GOT3 (cell line): ENCODE measurements at places on chromosomes 11 and 22.

DNA sequence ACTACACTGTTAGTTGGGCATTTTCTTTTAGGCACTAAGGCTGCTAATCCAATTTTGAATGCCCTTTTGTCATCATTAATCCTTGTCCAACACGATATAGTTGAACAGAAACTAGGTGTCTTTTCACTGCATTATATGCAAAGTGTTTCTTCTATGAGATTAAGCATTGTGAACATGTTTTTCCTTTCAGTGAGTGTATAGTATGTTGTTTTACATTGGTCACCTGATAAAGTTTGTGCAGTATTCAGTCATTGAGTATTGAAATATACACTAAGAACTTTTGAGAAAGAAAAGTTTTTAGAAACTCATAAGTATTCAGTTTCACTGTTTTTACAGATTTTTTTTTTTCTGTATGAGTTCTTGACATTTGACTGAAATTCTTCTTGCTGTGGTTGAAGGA is 59.0 kb downstream of the ZC3H12C start:
- DNase-seq = no peak

- DNase-seq = no peak
Observed at GRCh38 chr11:128624269-128625175, 37.2 kb upstream of the ETS1 start.

- DNase-seq = no peak
Observed at GRCh38 chr11:23112987-23113886, 253.0 kb upstream of the CCDC179 start.

- no peak for DNase-seq
Observed at GRCh38 chr11:75907906-75908527, 93.0 kb downstream of the UVRAG start.

DNA sequence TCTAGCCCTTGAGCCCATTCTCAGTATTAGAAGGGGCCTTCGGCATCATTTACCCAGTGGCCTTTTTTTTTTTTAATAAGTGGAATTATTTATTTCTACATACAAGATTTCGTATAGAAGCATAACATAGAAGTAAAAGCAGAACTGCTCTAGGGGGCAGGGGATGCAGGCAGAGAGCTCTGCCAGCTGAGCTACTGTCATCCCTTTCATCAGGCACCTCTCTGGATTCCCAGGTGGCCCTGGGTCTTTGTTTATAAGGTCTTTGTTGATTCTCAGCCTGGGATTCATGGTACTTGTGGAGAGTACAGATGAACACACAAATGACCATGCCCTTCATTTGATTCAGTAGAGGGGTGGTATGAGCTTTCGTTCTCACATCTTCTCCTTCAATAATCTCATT is 66.4 kb downstream of the GAB2 start:
- no peak for DNase-seq

DNA sequence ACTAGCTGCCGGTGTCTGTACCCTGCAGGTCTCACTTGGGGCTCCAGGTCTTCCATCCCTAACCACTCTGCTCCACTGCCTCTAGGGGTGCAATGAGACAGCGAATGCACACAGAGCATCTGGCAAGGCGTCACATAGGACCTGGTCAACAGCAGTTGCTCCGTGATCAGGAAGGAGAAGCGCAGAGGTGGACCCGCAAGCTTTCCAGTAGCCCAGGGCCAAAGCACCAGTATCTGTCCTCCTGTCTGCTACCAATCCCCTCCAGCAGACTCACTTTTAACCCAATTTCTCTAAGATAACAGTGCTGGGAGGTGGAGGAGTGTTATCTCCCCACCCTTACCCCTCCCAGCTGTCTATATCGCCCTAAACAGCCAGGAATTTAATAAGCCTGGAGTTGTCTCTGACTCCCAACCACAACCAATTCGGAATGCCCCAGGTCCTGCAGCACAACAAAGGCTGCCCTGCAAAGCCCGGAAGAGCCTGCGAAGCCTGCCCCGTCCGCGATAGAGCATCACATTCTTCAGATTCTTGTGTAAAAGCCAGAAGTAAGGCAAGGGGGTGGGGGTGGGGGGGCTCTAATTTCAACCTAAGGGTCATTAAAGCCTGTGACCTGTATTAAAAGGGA is 19.3 kb downstream of the MYH9 start:
- DNase-seq = no peak

GRCh38 chr11:27710536-27710935 is 10.3 kb upstream of the BDNF start:
- no peak for DNase-seq

- DNase-seq = no peak
Observed at GRCh38 chr11:128575961-128576350, 11.4 kb downstream of the ETS1 start.

DNA sequence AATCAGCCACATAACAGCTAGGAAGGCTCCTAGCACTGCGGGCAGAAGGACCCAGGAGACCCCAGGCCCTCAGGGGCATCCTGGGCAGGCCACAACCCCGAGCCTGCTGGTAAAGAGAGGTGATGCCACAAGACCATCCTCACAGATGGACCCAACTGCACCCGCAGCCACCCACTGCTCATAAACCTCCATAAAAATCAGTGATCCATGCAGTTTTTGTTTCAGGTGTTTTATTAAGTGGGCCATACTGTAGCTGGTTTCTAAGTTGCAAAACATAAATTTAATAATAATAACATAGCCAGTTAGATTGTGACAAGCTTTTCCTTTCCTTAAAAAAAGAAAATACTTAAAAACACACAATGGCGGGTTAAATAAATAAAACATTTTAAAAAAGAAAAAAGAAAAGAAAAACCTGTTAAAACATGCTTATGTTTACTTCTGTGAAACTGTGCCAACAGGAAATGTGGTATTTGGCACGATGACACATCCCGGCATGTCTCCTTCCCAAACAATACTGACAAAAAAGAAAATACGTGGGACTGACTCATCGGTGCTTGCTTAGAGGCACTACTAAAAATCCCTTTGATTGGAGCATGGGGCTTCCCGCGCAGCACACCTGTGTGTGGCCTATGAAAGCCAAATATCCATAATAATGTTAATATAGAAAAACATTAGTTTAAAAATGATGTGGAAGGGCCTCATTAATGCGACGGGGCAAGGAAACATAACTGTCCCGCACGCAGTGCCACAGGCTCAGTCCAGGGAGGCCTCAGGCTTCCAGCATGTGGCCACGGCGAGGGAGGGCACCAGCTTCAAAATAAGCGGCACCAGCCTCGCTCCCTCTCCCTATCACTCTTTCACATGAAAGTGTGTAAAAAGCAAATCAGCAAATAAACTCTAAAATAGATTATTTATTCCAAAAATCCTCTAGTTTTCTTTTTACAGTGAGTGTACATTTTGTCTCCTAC is 47.5 kb upstream of the SCUBE2 start:
- no peak for DNase-seq

GRCh38 chr22:45688600-45689080 is 17.0 kb downstream of the ATXN10 start:
- no peak for DNase-seq

GRCh38 chr22:28899199-28899853 is 16.0 kb downstream of the ZNRF3 start:
- DNase-seq = no peak

- no peak for DNase-seq
Observed at GRCh38 chr11:43589601-43590250, 90.8 kb upstream of the HSD17B12 start.

DNA sequence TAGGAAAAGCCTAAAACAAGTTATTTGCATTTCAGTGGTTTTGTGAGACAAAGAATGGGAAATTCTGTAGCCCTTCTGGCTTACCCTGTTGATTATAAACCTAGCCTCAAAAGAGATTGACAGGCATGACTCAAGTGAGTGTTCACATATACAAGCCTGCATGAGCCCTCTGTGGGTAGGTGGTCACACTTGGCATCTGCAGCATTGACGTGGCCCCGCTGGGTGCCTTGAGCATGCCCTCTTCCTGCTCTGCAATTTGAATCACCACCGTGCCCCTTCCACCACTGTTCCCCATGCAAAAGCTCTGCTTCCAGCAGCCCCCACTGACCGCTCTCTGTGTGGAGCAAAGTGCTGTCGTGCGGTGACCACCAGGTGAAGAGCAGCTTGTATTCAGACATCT is 21.0 kb upstream of the ADSL start:
- no peak for DNase-seq

GRCh38 chr11:110776081-110776480 is 63.8 kb upstream of the ARHGAP20 start:
- no peak for DNase-seq

DNA sequence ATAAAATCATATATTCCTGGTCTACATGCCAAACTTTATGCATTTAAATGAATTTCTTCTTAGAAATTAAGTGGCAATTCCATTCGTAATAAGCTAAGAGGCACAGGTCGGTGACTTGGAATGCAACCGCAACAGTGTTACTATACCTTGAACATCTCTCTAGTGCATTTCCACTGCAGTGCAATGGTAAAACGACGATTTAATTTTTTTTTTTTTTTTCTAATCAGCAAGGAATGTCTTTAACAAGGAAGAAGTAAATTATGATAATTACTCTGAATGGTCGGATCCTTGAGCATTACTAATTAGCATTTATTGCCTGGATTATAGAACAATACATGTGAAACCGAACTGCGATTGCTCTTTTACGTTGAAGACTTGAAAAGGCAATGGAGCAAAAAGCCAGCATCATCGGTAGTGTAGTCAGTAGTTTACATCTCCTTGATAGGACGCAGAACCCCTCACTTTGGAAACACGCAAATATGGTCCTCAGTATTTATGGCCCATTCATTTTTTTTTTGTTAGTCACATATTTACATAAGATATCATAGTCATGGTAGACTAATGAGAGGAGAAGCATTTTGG is 20.2 kb downstream of the BLID start:
- DNase-seq = no peak

GRCh38 chr11:105670811-105671210 is 60.9 kb downstream of the GRIA4 start:
- no peak for DNase-seq

GRCh38 chr11:4381901-4382300 is 11.6 kb downstream of the TRIM21 start:
- no peak for DNase-seq

- DNase-seq = no peak
Observed at GRCh38 chr22:33871935-33872334, 48.3 kb downstream of the LARGE1 start.

DNA sequence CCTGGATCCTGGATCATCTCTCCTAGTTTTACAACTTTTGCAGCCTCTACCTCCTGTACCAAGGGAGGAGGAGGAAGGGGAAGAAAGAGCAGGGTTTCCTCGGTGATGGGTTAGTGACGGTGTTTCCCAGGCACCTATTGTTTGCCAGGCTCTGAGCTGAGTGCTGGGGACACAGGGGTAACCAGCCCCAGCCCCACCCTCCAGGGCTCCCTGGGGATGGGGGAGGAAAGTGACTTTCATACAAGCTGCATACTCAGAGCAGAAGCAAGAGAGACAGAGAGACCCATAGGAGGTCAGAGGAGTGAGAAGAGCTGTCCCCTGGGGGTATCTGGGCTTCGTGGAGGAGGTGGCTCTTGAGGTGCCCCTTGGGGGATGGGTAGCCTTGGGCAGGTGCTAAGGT is 89.4 kb upstream of the THY1 start:
- DNase-seq = no peak

GRCh38 chr11:64477675-64478074 is 113.3 kb upstream of the SLC22A12 start:
- no peak for DNase-seq

DNA sequence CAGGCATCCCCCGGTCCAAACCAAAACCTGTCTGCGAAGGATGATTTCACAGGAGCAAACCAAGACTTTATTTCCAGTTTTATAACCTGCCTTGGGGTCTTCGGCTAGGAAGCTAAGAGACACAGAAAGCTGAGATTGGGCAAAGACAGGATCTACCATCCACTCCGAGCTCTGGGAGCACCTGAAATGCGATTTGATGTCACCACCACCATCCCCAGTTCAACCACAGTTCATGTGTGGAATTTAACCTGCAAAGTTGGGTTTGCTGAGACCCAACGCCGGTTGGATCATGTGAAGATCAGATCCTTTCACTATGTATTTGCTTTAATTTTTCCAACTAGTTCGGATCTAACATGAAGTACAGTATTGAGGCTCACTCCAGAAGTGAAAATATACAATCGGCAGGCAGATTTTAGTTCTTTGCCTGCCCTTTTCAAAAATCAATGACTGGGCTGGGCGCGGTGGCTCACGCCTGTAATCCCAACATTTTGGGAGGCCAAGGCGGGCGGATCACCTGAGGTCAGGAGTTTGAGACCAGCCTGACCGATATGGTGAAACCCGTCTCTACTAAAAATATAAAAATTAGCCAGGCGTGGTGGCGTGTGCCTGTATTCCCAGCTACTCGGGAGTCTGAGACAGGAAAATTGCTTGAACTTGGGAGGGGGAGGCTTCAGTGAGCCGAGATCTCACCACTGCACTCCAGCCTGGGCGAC is 1.4 kb upstream of the C11orf24 start:
- DNase-seq = no peak

DNA sequence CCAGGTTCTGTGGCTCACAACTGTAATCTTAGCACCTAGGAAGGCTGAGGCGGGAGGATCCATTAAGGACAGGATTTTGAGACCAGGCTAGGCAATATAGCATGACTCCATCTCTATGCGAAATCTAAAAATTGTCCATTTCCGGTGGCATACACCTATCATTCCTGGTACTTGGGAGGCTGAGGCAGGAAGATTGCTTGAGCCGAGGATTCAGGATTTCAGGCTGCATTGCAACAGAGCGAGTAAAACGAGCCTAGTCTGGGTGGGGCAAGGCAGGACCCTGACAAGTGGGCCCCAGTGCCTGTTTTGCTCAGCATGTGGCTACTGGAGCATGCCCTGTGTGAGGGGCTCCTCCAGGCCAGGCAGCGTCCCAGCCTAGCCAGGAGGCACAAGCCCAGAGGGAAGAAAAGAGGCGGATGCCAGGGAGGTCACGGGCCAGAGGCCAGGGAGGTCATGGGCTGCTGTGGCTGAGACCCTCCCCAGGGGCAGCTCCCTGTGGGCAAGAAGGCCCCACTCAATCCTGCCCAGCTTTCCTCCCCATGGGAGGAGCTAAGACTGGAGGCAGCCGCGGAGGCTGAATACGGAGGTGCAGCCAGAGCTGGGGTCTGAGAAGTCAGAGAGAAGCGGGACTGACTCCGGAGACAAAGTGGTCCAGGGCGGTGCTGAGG is 8.4 kb downstream of the LRRC74B start:
- DNase-seq = no peak

- DNase-seq = no peak
Observed at GRCh38 chr11:112795142-112795815, 165.9 kb upstream of the NCAM1 start.

- DNase-seq = no peak
Observed at GRCh38 chr11:19379465-19379864, 138.7 kb upstream of the E2F8 start.

GRCh38 chr11:118441770-118442275 is 5.5 kb downstream of the KMT2A start:
- DNase-seq = no peak
